ENCODE measurements at places on chromosomes 1 and 21. TPM values are rescaled to one million over a fixed set of nuclear protein-coding genes. Genes with fewer than 3 reads are reported as not detected.

DNA sequence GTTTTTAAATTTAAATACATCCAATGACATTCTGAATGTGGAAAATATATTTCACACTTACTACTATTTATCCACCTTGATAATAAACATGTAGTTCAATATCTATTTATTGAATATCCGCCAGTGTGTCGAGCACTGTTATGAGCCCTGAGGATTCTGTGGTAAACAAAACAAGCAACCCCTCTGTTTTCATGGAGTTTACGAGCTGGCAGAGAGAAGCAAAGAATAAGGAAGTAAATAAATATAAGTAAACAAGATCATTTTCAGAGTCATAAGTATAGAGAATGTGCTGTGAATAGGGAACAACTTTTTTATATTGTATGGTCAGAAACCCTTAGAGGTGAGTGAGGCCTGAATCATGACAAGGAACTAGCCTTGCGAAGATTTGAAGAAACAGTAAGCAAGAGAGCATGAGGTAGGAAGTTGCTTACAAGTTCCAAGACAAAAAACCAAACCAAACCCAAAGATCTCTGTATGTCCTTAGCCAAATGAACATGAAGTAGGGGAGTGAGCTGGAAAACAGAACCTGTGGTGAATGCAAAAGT, 6.4 kb upstream of the SERBP1 start:
- DNase-seq, result no peak

GRCh38 chr1:33470495-33471012, 1.9 kb upstream of the ZSCAN20 start:
- peak; percentile 44 for DNase-seq

GRCh38 chr1:233349137-233349536, 21.6 kb downstream of the MAP3K21 start:
- DNase-seq, result no peak

The CYP4X1 gene
- 17.2 TPM for total RNA-seq

The CTH gene
- total RNA-seq, result 4.3 TPM

Measured in ascending aorta (tissue), 2 donors.